ENCODE measurements at places on chromosomes 5 and 9.

- no peak for DNase-seq
These were observed 69.4 kb upstream of the FBXL17 start for GRCh38 chr5:108451269-108451668.

GRCh38 chr9:20693068-20693467 is 9.0 kb downstream of the FOCAD start:
- no peak for DNase-seq

DNA sequence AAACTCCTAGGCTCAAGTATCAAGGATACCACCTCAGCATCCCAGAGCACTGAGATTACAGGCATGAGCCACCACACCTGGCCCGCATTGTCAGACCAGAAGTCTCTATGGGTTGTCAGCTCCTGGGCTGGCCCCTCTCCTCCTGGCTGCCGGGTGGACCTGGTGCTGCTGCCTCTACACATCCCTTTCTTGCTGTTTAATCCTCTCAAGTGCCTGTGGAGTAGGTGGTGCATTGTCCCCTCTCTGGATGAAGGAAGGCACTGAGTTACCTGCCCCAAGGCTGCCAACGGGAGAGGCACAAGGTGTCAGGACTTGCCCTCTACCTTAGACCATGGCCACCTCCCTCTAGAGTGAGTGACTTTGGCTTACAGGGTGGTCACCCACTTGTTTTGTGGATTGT is 37.4 kb downstream of the PHF2 start:
- no peak for DNase-seq

DNA sequence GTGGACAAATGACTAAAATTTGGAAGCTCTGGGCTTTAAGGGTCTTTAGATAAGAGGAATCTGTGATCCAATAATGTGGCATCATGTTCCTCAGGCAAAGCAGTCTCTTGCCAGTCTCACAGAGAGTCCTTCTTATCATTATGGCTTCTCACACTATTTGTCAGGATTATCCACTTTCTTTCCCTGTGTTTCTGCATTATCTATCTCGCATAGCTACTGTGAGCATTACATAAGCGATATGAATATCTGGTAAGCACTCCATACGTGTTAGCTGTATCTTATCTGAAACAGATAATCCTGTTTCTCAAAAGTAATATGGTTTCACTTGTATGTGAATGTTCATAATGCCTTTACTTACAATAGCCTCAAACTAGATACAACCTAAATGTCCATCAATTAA is 9.6 kb downstream of the MCC start:
- no peak for DNase-seq

GRCh38 chr5:1083823-1084605 is 27.8 kb downstream of the SLC12A7 start:
- no peak for DNase-seq

GRCh38 chr9:85425153-85425611 is 316.6 kb downstream of the AGTPBP1 start:
- DNase-seq: peak; percentile 30

- no peak for DNase-seq
These were observed 39.4 kb upstream of the MAP1B start for GRCh38 chr5:72067682-72068470.

All from stimulated activated CD4-positive, alpha-beta T cell treated with anti-CD3 and anti-CD28 coated beads, Interleukin-4, amount 100 ng/mL, for 24 hours (primary cell).